NAMALWA (cell line): ENCODE measurements at places on chromosomes 11 and 22.
A peak's percentile ranks its signal among the peaks of the same experiment; 100 is the strongest.

DNA sequence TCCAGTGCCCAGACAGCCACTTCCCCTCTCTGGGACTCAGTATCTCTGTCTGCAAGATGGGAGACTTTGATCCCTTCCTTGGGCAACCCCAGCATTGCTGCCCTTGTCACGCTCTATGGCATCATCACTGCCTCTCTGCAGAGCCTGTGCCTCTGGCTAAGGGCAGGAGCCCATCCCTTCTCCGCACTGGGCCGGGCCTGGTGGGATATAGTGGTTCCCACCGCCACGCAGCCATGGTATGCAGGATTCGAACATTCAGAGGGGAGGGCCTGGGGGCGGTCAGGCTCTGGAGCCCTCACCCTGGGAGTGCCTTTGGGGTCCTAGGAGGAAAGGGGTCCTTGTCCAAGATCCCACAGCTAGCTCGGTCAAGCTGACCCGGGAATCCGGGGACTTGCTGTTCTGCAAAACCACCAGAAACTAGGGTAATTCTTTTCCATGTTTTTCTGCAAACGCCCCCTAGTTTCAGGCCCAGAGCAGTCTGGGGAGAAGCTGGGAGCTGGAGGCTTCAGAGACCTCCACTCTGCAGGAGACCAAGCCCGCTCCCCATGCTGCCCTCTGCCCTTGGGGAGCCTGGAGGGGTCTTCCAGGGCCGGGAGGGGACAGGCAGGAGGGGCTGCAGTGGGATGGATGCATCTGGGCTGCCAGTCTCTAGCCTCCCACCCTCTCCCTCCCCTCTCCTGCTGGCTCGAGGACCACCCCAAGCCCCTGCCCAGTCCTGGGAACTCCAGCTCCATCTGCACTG is 24.4 kb upstream of the CBX7 start:
- no peak for DNase-seq

DNA sequence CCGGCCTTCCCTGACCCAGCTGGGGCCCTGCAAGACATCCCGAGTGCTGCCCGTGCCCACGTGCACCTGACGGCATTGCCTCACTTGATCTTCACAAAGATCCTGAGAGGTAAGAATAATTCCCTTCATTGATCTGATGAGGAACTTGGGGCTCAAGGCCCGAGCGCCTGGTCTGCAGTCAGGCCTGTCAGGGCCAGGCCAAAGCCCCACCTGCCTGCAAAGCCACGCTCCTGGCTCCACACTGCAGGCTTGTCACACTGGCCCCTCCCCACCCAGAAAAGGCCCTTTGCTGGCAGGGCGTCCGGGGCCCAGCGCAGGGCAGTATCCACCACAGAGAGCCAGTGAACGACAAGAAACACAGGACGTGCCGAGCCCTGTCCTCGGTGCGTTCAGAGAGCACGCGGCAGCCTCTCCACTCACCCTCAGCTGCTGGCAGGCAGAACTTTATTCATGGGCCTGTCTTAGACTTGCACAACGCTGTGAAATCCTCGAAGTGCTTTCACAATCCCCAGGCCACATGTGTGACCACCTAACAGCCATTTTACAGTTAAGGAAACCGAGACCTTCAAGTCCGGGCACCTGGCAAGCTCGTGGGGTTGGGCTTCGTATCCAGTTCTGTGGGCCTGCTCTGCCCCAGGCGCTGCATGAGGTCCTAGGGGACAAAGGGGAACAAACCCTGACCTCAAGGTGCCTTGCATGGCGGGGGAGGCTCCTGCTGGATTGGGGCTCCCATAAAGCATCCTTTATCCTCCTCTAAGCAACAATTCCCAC is 14.8 kb downstream of the KIAA0930 start:
- DNase-seq: no peak

GRCh38 chr22:37018086-37018814 is 997 bp downstream of the TST start:
- DNase-seq: no peak

DNA sequence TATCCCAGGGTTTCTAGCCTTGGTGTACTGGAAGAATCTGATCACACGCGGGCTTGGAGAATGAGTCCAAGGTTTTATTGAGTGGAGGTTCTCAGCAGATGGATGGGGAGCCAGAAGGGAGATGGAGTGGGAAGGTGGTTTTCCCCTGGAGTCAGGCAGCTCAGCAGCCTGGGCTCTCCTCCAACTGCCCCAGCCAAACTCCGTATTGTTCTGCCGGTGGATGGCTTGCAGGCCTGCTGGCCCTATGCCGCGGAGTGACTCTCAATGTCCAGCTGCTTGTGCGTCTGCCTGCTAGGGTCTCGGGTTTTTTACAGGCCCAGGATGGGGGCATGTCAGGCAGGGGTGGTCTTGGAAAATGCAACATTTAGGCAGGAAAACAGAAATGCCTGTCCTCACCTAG is 162.4 kb upstream of the LMO1 start:
- no peak for DNase-seq

- DNase-seq: peak; percentile 57
Observed at GRCh38 chr11:86245369-86246292, 1.1 kb downstream of the EED start.

DNA sequence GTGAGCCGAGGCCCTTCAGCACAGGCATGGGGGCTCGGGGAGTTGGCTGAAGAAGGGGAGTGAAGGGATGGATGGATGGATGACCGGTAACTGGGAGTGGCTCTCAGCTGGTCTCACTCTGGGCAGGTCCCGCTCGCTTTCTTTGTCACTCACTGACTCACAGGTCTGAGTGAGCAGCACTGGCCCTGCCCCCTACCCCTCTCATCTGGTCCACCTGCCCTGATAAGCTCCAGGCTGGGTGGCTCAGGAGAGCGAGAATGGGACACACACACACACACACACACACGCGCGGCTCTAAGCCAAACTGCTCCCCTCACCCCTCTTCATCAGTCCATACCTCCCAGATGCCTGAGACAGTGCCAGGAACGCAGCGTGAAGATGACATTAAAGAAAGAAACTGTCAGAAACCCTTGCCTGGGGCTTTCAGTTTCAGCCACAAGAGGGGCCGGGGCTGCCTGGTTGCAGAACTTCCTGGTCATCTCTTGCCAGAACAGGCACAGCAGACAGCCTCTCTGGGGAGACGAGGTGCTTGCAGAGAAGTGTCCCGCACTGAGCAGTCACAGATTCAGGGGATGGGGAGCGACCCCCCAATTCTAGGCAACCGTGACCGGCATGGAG is 16.5 kb upstream of the SHISAL1 start:
- DNase-seq: peak; percentile 41

GRCh38 chr11:10694486-10695239 is 1.1 kb upstream of the IRAG1 start:
- peak; percentile 9 for DNase-seq

DNA sequence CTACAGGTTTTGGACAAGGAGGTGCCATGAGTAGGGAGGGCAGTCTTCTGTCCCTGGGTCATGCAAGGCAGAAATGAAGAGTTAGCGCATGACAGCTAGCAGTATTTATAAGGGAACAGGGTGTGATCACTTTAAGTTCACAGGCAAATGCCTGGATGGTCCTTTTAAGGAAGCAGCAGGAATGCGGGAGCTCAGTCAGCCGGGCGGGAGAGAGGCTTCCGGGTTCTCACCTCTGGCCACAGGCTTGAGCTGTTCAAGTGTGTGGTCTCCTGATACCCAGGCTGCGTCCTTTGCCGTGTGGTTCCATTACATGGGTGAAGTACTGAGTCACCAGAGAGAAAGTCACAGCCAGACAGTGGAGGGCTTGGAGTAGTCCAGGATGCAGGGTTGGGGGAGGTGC is 105.4 kb downstream of the BCR start:
- DNase-seq: no peak

GRCh38 chr22:16974298-16975084 is 33.5 kb downstream of the GAB4 start:
- no peak for DNase-seq

GRCh38 chr11:117701781-117702180 is 95.2 kb downstream of the DSCAML1 start:
- DNase-seq: no peak

DNA sequence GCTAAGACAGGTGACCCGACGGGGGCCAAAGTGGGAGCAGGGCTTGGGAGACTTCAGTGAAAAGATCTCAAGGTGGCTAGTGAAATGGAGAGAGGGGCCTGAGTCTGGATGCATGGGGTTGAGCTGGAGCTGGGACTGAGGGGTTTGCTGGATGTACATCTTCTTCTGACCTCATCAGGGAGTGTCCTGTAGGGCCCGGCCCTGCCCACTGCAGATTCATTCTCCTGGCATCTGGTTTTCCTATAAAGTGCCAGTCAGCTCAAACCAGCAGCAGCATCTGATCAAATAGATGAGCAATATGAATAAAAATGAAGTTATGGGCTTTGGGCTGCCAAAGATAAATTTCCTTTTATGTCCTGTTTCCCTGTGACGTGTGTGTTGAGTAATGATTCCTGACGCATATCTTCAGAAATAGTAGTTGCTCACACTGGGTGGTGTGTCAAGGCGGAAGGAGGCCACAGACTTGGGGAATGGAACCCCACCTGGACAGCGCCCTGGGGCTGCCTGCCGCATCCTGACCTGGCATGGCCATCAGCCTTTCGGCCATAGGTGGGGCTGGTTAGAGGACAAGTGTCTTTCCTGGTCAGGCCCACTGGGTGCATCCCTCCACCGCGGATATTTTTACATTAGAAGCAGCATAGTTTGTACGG is 135.4 kb downstream of the OSBP2 start:
- no peak for DNase-seq

DNA sequence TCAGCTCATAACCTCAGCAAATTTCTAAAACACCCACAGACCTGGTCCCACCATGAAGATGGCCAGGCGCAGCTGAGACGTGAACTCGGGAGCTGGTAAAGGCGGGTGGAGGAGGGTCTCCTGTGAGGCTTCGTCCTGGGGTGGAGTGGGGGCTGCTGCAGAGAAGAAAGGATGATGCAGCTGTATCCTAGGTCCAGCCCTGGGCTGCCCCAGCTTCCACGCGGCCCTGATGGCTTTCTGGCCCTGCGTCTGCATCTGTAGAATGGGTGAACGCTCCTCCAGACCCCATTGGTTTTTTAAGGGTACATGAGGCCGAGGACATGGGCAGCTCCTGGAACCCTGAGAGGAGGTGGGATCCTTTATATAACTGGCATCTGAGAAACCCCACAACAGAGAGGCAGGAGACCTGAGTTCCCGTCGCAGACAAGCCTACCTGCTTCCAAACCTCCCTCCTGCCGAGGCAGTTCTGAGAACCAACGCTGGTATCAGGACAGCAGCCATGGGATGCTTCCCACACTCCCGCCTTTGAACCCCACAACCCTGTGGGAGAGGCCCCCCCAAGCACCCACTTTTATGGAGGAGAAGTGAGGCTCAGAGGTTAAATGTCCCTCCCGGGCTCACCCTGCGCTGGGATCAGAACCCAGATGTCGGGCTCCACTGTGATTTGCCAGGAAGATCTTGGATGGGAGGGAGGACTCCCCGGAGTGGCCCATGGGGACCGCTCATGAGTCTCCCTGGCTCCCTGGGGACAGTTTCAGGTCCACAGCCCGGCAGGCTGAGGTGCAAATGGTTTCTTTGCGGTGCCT is 55.2 kb upstream of the FGF3 start:
- DNase-seq: no peak

DNA sequence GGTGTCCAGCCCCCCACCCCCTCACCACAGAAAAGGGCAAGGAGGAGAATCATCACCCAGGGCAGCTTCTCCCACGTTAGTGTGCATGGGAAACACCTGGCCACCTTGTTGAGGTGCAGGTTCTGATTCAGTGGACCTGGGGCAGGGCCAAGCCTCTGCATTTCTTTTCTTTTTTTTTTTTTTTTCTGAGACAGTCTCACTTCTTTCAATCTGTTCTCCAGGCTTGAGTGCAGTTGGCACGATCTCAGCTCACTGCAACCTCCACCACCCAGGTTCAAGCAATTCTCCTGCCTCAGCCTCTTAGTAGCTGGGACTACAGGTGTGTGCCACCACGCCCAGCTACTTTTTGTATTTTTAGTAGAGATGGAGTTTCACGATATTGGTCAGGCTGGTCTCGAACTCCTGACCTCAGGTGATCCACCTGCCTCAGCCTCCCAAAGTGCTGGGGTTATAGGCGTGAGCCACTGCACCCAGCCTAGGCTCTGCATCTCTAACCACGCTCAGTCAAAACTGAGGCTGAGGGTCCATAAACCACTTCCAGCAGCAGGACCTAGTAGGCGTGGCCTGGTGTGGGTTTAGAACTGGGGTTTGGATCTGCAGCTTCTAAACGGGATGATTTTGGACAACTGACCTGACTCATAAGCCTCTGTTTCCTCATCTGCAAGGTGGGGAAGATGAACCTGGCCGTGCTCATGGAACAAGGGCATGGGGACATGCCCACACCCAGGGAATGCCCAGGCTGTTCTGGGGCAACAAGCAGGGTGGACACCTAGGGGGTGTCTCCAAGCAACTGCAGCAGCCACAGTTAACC is 734 bp downstream of the ZP1 start:
- no peak for DNase-seq

- DNase-seq: no peak
Observed at GRCh38 chr22:49070501-49070900, 757.2 kb downstream of the BRD1 start.

DNA sequence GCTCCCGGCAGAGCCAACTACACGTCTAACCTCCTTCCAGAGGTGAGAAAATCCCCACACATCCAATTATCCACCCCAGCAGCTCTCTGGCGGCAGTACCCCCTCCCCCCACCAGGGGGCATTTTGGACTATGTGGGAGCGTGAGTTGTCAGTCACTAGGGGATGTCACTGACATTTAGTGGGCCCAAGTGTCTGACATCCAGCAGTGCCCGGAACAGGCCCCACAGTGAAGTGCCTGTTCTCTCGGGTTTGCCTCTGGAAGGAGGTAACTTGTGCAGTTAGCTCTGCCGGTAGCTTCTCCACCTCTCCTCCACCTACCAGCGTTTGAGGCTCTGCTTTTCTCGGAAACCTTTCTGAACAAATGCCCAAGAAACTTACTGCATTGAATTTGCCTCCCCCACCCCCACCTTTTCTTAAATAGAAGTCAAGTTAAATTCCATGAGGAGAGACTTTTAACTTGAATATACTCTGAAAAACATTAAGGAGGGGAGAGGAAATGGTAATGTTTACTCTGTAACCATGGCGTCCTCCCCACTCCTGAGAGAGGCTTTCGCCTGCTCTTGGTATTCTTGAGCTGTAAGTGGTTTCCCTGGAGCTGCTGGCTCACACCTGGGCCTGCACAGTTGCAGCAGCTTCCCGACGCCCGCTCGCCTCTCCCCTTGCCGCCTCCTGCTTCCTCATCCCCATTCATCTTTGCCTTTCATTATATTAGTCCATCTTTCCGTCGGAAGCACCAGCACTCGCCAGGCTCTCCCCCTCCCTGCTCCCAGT is 112.8 kb downstream of the WNT7B start:
- DNase-seq: peak; percentile 89
